ENCODE measurements at places on chromosomes 1 and 21.
A peak's percentile ranks its signal among the peaks of the same experiment; 100 is the strongest.

GRCh38 chr1:55374801-55375616, 159.8 kb upstream of the USP24 start:
- no peak for DNase-seq

DNA sequence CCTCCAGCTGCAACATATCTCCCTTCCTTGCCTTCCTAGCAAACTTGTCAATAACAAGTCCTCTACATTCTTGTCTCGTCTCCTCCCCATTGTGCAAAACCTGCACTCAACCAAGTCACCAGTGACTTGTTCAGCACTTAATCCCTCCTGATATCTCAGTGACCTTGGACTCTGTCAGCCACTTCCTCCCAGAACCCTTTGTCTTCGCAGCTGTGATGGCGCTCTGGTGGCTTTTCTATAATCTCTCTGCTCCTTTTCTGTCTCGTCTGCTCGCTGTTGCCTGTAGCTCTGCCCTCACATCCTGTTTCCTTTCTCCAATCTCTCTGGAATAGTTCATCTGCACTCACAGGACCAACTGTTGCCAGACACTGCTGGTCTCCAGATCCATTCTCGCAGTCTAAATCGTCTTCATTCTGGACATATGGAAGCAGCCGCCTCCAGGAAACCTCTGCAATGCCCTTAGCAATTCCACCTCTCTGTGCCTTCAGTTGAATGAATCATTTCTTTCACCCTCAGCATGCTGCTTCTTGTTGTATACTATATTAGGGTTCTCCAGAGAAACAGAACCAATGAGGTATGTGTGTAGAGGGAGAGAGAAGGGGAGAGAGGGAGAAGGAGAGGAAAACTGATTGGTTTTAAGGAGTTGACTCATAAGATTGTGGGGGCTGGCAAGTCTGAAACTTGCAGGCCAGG, 17.4 kb upstream of the IFNAR2 start:
- no peak for DNase-seq

DNA sequence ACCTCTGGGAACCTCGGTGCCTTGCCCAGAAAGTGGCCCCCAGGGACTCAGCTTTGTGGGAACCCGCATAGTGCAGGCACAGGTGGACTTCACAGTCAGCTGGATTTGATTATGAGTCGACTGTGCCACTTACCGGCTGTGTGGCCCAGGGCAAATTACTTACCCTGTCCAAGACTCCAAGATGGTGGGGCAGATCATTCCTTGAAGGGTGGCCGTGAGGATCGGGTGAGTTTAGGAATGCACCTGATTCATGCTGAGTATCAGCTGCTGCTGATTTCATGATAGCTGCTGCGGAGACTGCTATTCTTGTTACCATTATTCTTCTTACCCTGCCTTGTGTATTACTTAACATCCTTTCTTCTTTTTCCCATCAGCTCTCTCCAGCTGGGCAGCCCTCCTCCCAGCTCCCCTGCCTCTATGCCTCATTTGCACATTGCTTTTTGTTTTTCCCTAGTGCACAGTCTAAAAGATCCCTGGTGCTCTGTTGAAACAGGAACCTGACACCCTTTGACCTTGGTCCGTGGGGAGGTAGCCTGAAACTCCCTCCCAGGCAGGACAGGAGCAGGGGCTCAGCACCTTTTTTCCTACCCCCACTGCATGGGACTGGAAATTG, 40.5 kb upstream of the FHAD1 start:
- no peak for DNase-seq

GRCh38 chr1:86377341-86377740, 18.8 kb downstream of the ODF2L start:
- no peak for DNase-seq

GRCh38 chr1:183247066-183247465, 61.0 kb downstream of the LAMC2 start:
- no peak for DNase-seq

- DNase-seq, result no peak
Measured at GRCh38 chr1:20082772-20083171, 12.8 kb downstream of the PLA2G5 start.

- no peak for DNase-seq
Measured at GRCh38 chr1:14875524-14876509, 277.3 kb downstream of the KAZN start.

DNA sequence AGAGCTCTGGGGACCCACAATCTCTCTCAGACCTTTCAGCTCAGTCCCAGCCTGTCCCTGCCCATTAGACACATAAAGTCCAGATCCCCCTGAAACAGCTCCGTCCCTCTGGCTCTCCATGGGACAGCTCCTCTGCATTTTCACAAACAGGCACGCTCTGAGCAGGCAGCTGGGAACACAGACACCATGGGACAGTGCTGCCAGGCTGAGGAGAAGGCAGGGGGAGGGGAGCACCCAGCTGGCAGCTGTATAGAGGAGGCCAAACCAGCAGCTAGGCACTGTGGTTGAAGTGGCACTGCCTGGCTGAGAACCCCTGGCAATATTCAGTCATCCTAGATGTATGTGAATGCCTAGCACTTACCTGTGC, 2.0 kb downstream of the TMEM63A start:
- DNase-seq, result no peak

- no peak for DNase-seq
Measured at GRCh38 chr1:161933592-161934588, 89.8 kb downstream of the OLFML2B start.

DNA sequence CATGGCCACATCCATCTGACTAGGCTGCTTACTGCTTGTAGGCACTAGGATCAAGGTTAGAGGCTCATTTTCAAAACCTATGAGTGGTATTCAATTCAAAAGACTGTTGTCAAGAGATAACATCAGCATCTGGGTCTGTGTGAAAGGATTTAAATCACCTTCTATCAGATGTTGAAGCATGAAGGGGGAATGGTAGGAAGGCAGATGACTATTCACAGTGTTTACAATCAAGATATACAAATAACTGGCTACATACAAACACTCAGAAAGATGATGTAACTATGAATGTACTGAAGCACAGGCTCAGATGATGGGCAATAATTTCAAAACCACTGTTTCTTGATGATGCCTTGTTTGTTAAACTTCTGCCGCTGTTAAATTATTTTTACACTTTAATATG, 249.2 kb downstream of the SLC45A1 start:
- no peak for DNase-seq

DNA sequence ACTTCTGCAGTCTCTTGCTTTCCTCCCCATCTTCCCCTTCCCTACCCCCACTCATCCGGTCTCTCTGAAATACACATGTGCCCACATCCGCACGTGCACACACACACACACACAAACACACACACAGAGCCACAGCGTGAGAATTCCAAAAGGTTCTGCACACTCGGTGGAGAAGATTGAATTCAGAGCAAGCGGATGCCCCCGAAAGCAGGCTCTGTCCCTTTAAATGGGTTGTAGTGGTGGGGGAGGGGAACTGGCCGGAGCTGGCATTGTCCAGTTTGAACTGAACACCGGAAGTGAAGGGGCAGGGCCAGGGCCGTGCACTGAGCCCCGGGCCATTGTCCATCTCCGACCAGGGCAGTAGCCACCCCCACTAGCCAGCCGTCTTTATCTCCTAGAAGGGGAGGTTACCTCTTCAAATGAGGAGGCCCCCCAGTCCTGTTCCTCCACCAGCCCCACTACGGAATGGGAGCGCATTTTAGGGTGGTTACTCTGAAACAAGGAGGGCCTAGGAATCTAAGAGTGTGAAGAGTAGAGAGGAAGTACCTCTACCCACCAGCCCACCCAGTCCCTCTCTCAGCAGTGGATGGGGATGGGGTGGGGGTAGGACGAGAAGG, 1.3 kb upstream of the LIN28A start:
- no peak for DNase-seq

DNA sequence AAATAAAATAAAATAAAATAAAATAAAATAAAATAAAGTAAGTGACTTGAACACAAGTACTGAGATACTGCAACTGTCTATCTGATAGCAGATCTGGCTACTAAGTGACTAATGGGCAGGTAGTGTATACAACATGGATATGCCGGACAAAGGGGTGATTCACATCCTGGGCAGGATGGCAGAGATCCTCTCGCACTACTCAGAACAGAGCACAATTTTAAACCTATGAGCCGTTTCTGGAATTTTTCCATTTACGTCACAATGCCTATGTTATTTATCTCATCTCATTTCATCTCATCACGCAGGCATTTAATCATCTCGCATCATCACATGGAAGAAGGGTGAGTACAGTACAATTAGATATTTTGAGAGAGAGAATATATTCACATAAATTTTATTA, 233.3 kb upstream of the COA6 start:
- DNase-seq, result no peak

GRCh38 chr1:241688940-241689368, 36.9 kb downstream of the WDR64 start:
- DNase-seq, result no peak

GRCh38 chr1:97599447-97599846, 321.4 kb downstream of the DPYD start:
- no peak for DNase-seq

GRCh38 chr21:36887963-36888362, 78.5 kb downstream of the HLCS start:
- DNase-seq, result no peak

DNA sequence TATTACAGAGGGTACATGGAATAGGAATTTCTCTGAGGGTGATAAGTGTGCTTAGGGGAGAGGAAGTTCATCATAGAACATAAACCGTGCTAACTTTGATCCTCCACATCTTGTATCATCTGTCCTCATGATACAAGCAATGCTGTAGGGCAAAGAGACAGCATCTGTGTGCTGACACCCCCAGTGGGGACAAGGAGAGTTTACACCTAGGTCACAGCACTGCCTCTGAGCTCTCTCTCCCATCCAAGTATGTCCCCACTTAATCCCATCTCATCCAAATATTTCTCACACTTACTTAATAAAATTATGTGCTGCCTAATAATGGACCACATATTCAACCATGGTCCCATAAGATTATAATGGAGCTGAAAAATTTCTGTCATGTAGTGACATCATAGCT, 4.3 kb upstream of the TEDDM1 start:
- DNase-seq, result no peak

GRCh38 chr1:157133426-157133825, 4.8 kb downstream of the ETV3 start:
- DNase-seq, result peak; percentile 58

DNA sequence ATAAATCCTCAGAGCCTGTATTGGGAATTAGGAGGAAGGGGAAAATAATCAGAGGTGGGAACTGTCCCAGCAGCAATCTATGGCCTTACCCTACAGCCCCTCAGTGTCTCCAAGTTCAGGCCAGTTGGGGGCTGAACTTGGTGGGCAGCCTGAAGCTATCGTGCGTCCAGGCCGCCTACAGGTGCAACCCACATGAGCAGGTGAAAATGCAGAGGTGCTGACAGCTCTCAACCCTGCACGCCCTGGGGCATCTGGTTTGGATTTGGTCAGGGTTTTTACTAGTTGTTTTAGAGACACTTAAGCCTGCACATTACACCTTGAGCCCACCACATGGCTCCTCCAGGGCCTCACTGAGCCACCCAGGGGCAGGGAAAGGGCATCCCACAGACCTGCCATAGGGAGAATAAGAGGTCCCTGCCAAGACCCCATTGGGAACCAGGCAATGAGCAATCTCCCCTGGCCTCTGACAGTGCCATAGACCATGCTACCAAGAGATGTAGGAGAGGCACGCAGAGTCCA, 209.5 kb downstream of the FOXD2 start:
- no peak for DNase-seq

- DNase-seq, result no peak
Measured at GRCh38 chr1:228016181-228016510, 9.3 kb downstream of the WNT3A start.

GRCh38 chr1:151516031-151516511, 4.9 kb downstream of the CGN start:
- DNase-seq, result no peak

GRCh38 chr1:201173736-201174135, 16.9 kb upstream of the IGFN1 start:
- DNase-seq, result no peak

DNA sequence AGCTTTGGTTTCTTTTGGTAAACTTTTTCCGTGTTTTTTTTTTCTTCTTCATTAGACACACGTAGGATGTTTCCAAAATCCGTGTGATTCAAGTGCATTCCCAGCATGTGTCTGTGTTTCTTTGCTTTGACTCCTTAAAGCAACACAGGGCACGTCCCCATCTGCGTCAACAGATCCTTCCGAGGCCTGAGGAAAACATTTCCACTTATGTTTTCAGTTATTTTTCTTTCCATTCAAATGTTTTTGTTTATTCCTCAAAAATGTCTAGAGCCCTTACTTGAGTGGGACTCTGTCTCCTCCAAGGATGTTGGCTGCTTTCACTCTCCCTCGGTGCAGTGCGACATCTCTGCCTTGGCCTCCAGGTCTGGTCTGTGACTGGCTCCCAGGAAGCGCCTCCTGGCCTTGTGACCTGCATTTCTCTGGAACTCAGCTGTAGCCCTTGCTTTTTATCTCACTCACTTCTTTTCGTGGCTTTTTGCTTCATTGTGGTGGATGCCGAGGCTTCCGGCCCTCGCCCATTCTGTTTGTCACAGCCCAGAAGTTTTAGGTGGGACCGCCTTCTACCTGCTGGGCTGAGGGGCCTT, 31.3 kb upstream of the SLC19A1 start:
- no peak for DNase-seq

- DNase-seq, result no peak
Measured at GRCh38 chr1:28185071-28185470, 8.6 kb upstream of the PTAFR start.

GRCh38 chr1:69215883-69216282, 351.8 kb upstream of the LRRC7 start:
- DNase-seq, result no peak

- DNase-seq, result no peak
Measured at GRCh38 chr1:163747855-163748254, 426.1 kb downstream of the NUF2 start.

- DNase-seq, result no peak
Measured at GRCh38 chr1:91701472-91701869, 184.5 kb downstream of the TGFBR3 start.

- DNase-seq, result no peak
Measured at GRCh38 chr1:27148591-27148990, 6.3 kb downstream of the SLC9A1 start.

DNA sequence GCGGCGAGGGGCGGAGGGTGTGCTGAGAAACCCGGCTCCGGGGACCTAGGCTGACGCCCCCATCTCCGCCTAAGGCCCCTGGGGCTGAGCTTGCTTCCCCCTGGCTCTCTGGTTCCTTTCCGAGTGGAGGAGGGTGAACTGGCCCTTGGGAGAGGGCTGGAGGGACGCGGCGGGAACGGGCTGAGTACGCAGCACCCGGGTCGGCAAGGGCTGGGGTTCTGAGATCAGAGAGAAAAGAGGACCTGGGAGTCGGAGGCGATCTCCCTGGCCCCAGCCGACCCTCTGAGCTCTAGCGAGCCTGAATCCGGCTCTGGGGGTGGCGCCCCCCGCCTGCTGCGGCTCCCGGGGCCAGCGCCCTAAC, 270.8 kb downstream of the FOXD2 start:
- no peak for DNase-seq

Measured in T-helper 2 cell treated with Interferon-gamma antibody and Interleukin-4, amounts not matched to agents 5 μg/mL and 100 μg/mL, for 36 hours (primary cell).